ENCODE measurements at places on chromosomes 7 and 10. TPM values are rescaled to one million over a fixed set of nuclear protein-coding genes. Genes with fewer than 3 reads are reported as not detected.

HOXA6 gene
- total RNA-seq, result not detected

FEZF1 gene
- not detected for total RNA-seq

HHEX gene
- 0.19 TPM for total RNA-seq

C10orf143 gene
- total RNA-seq, result 2.5 TPM

CLDN4 gene
- not detected for total RNA-seq

UBN2 gene
- 15.2 TPM for total RNA-seq

NYAP1 gene
- total RNA-seq, result 0.49 TPM

KIAA1217 gene
- total RNA-seq, result 2.0 TPM

NOM1 gene
- 50.5 TPM for total RNA-seq

MOGAT3 gene
- not detected for total RNA-seq

ASB15 gene
- not detected for total RNA-seq

TYW1B gene
- 4.2 TPM for total RNA-seq

RUFY2 gene
- 10.3 TPM for total RNA-seq

SLC29A4 gene
- 1.8 TPM for total RNA-seq

TDRD1 gene
- 0.16 TPM for total RNA-seq

LDB1 gene
- total RNA-seq, result 76.4 TPM

TEX47 gene
- total RNA-seq, result not detected

GRCh38 chr7:115183431-115184057, 261.6 kb downstream of the MDFIC start:
- peak; percentile 57 for DNase-seq

DNA sequence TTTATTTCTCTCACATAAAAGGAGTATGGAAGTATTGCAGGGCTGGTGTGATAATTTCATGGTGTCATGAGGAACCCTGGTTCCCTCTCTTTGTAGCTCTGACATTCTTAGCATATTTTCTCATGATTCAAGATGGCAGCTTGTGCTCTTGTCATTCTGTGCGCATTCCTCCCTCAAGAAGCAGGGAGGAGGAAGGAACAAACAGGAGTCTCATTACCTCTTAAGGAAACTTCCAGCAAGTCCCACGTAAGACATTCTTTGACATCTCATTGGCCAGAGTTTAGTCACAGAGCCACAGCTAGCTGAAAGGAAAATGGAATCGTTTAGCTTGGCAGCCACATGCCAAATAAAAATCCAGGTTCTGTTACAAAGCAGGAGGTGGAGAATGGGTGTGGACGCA, 546.8 kb downstream of the LRMDA start:
- DNase-seq, result no peak

GRCh38 chr7:128459394-128459878, 3.8 kb downstream of the HILPDA start:
- peak; percentile 91 for DNase-seq

DNA sequence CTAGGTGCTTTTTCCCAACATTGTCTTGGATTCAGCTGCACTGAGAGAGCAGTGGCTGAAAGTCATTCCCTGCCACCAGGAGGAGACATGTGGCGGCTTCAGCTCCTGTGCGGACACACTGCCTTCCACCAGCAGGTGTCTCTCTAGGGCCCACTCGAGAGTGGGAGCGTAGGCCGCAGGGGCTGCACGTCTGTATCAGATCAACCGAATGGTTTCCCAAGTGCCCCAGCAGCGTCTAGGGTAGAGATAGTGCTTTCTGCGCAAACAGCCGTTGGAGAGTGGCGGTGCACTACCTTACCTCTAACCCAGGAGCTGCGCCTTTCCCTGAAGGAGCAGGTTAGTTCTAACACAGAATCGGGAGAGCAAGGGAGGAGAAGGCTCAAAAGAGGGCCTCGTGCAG, 31.7 kb downstream of the PAPOLB start:
- peak; percentile 86 for DNase-seq

DNA sequence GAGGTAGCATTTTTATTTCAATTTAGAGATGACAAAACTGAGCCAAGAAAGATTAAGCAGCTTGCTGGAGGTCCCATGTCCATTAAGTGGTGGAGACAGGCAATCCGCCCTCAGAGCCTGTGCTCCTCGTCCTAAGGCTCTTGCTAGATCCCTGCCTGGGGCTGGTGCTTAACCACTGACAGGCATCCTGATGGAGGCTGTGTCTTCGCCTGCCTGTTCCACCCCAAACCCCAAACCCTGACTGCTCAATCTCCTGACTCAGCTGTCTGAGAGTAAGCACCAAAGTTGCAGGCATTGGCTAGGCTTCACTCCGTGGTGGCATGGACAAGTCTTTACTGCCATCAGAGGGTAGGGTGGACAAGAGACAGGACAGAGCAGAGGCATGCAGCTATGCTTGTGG, 209.4 kb downstream of the POU6F2 start:
- DNase-seq, result no peak

GRCh38 chr10:97081621-97082235, 104.0 kb downstream of the SLIT1 start:
- DNase-seq, result peak; percentile 89

DNA sequence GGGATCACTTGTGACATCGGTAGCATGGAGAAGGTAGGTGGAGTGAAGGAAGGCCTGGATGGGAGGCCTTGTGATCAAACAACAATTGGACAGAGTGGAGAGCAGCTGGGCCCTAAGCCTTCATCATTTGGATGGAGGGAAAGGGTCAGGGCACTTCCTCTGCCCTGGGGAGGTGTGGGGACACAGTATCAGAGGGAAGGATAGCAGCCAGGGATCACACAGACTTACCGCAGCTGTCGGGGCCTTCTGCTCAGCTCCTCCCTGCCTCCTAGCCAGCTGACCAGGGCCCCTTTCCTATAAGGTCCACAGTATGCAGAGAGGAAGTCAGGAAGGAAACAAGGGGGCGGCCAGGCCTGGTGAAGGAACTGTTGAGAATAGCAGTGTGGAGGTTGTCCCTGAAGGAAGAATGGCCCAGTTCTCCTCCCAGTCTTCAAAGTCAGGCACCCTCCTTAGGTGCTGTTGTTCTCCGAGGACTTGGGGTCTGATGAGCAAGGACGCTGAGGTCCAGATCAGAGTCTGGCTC, 62.1 kb downstream of the ABCC2 start:
- DNase-seq, result no peak

- DNase-seq, result no peak
Measured at GRCh38 chr7:130396109-130396508, 15.8 kb downstream of the CPA1 start.

DNA sequence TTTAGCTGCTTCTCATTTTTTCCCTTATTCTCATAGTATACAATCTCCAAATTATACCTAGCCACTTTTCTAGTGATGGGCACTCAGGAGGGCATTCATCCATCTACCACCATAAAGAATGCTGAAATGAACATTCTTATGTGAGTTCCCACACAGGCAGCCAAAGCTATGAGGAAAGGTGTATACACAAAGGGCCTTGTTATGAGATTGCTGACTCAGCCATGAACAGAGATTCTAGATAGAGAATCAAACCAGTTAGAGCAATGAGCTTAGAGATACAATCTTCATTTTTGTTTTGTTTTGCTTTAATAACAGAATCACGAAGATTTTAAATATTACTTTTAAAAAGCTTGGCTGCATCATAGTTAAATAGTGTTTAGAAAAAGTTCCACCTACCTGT, 54.8 kb upstream of the TNKS2 start:
- no peak for DNase-seq

- DNase-seq, result no peak
Measured at GRCh38 chr7:2689951-2690705, 2.1 kb downstream of the AMZ1 start.

GRCh38 chr10:37488792-37489657, 363.6 kb downstream of the ANKRD30A start:
- DNase-seq, result no peak

- DNase-seq, result no peak
Measured at GRCh38 chr10:51789903-51790302, 90.5 kb upstream of the CSTF2T start.

GRCh38 chr7:8365499-8366110, 67.8 kb upstream of the NXPH1 start:
- DNase-seq, result no peak

- DNase-seq, result no peak
Measured at GRCh38 chr10:99461230-99461629, 30.8 kb upstream of the GOT1 start.

- no peak for DNase-seq
Measured at GRCh38 chr10:6364893-6365292, 162.2 kb downstream of the PFKFB3 start.

GRCh38 chr10:61588770-61589211, 73.9 kb upstream of the CABCOCO1 start:
- DNase-seq, result no peak

DNA sequence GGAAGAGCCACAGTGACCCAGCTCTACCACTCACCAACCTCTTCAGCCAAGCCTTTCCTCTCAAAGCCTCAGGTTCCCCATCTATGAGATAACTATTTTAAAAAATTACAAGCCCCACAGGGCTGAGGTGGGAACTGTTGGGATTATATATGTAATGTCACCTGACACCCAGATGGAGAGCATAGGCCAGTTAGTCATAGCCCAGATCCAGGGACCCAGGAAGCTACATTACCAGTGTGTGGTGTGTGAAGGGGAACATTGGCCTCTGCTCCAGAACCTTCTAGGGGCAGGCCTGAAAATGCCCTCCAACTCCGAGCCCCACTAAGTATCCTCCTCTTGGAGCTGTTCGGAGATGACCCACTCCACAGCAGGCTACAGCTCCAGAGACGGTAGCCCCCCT, 162.4 kb downstream of the NRF1 start:
- no peak for DNase-seq

DNA sequence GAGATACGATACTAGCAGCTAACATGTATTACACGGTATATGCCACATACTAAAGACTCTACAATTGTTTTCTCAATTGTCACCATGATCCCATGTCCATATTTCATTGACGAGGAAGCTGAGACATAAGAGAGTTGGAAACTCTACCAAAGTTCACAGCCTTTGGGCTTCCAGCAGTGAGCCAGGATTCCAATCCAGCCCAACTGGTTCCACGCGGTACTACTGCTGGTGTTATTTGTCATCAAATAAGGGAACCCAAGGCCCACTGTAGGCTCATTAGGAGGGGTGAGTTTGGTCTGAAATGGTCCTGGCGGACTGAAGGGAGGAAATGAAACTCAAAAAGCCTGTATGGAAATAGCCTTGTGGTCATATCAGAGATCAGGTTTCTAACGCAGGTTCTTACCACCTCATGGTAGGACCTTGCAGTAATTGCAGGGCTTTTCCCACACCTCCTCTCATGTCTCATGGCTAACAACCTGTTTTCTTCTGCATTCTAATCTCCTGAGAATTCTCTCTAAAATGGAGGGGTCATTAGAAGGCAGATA, 814.6 kb downstream of the LRMDA start:
- DNase-seq, result peak; percentile 22

- DNase-seq, result no peak
Measured at GRCh38 chr7:104784686-104785085, 229.3 kb upstream of the KMT2E start.

- DNase-seq, result no peak
Measured at GRCh38 chr7:69193061-69193460, 405.2 kb upstream of the AUTS2 start.

- DNase-seq, result peak; percentile 92
Measured at GRCh38 chr7:148575640-148576411, 14.7 kb upstream of the C7orf33 start.

GRCh38 chr7:3393862-3394261, 92.8 kb downstream of the SDK1 start:
- DNase-seq, result no peak

- DNase-seq, result no peak
Measured at GRCh38 chr7:26143298-26144048, 8.5 kb upstream of the NFE2L3 start.

- no peak for DNase-seq
Measured at GRCh38 chr7:31372231-31372959, 31.9 kb upstream of the NEUROD6 start.

- DNase-seq, result no peak
Measured at GRCh38 chr10:89516149-89516832, 19.1 kb downstream of the SLC16A12 start.

GRCh38 chr10:42939237-42939636, 137.6 kb upstream of the RET start:
- DNase-seq, result no peak

DNA sequence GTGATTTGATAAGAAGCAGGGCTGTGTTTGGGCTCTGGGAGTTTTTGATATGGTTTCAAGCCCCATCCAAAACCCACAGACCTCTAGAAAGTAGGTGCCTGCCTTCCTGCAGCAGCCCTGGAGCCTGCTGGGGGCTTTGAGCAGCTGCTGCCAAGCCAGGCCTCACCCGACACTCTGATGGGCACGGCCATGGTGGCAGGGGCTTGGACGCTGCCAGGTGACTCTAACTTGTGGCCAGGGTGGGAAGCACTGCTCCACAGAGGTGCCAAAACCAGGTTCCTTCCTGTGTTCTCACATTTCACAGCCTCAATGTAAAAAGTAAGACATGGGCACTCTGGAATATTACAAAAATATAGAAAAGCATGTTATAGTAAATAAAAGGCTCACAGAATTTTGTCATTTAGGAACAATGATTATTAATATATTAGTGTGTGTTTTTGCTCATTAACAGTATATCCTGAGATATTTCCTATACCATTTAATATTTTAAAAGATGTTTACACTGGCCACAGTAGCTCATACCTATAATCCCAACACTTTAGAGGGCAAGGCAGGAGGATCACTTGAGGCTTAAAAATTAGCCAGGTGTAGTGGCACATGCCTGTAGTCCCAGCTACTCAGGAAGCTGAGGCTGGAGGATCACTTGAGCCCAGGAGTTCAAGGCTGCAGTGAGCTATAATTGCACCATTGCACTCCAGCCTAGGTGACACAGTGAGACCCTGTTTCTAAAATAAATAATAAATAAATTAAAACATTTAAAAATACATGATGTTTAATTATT, 95.1 kb downstream of the EGFR start:
- no peak for DNase-seq

GRCh38 chr10:85848756-85849155, 517.8 kb downstream of the GRID1 start:
- DNase-seq, result no peak

GRCh38 chr10:59181668-59182067, 5.2 kb downstream of the PHYHIPL start:
- no peak for DNase-seq

GRCh38 chr10:119303886-119304285, 96.5 kb downstream of the GRK5 start:
- DNase-seq, result no peak

Data from activated CD4-positive, alpha-beta T cell treated with anti-CD3 and anti-CD28 coated beads, Interleukin-2, amount 10 ng/mL, durations not matched to agents 24 days and 14 days (primary cell).